ENCODE measurements at places on chromosomes 6 and 20.
A peak's percentile ranks its signal among the peaks of the same experiment; 100 is the strongest.

GRCh38 chr6:164741938-164742451 lies 567.4 kb downstream of the C6orf118 start:
- no peak for DNase-seq

DNA sequence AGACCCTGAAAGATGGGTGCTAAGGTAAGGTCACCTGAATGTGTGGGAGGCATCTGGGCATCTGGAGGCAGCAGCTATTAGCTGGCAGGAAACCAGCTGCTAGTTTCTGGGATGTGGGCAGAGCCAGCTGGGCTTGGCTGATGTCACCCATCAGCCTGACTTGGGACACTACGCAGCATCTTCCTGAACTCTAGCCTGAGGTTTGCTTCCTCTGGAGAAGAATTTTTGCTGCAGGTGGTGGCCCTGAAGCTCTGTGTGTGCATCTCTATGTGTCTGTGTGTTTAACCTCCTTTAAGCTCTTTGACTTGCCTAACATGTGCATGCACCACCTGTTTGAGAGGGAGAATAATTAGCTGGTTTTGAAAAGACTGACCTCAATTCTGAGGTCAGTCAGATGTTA lies 465.1 kb upstream of the CHD6 start:
- no peak for DNase-seq

GRCh38 chr20:11810311-11811083 lies 107.2 kb upstream of the BTBD3 start:
- DNase-seq, result no peak

DNA sequence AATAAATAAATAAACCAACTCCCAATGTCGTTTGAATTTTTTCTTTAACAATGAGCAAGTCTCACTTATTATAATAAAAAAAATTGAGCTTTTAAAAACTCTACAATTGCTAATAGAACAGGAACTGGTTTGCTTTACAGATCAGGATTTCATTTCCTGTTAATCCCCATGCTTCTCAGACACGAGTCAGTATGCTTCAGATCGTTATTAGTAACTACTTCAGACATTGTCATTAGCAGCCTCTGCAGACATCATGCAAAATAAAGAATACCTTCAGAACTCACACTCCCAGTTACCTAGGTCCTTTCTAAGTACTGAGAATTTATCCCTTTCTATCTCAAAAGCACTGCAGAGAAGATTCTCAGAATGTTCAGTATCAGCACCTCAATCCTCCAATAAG lies 10.0 kb upstream of the FAM210B start:
- no peak for DNase-seq

GRCh38 chr20:49979030-49979832 lies 3.5 kb upstream of the SNAI1 start:
- no peak for DNase-seq

DNA sequence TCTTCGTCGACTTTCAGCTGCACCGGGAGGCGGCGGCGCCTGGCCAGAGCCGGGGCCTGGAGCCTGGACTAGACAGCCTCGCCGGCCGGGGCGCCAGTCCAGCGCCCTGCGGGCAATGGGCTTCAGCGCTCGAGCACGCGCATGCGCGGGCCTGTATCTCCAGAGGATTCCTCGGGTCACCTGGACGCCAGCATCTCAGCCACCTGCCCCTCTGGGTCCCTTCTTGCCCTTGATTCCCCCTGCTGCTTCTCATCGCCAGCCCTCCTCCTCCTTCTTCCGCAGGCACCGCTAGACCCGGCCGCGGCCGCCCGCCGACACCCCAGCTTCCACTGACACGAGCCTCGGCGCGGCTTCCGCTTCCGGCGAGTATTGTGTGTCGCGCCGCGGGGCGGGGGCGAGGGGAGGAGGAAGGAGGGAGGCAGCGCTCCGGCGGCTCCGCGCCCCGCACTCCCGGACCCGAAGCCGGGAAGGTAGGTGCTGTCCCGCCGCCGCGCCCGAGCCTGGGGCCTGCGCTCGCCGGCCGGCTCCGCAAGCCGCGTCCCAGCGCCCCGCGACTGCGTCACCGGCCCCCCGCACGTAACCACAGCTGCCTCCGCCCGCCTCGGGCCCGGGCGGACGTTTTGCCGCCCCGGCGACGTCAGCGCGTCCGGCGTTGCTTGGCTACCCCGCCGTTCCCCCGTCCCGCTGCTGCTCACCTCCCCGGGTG lies at the start of gene TRIM39:
Gene TRIM39 (plus strand): TSS at position 402 of the 706 bp plus-strand sequence. CDS start 2,391 bp downstream, outside the sequence.
- DNase-seq, result peak; percentile 10
